ELF-1 (cell line): ENCODE measurements at places on chromosomes 16 and 17.

- DNase-seq = no peak
Observed at GRCh38 chr17:71334048-71334751, 786.6 kb upstream of the SOX9 start.

GRCh38 chr16:73735954-73736353, 560.7 kb upstream of the PSMD7 start:
- no peak for DNase-seq

- DNase-seq = no peak
Observed at GRCh38 chr17:10620823-10621222, 36.3 kb downstream of the MYH3 start.

DNA sequence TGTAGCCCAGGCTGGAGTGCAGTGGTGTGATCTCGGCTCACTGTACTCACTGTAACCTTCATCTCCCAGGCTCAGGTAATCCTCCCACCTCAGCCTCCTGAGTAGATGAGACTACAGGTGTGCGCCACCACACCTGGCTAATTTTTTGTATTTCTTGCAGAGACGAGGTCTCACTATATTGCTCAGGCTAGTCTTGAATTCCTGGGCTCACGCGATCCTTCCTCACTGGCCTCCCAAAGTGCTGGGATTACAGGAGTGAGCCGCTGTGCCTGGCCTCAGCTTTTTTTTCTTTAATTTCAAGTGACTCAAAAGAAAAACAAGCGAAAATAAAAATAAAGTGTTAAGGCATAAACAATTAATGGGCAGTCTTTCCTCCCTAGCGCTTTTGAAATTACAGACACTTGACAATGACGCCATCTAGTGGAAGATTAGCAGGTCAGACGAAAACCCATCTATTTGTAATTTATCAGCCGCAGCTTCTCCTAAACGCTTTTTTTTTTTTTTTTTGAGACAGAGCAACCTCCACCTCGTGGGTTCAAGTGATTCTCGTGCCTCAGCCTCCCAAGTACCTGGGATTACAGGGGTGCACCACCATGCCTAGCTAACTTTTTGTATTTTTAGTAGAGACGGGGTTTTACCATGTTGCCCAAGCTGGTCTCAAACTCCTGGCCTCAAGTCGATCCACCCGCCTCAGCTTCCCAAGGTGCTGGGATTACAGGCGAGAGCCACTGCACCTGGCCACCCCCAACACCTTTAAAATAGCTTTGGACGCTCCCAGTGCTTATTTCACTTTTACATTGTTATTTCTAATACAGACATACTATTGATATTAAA, 28.1 kb upstream of the PECAM1 start:
- peak; percentile 39 for DNase-seq

GRCh38 chr16:75333721-75334163, 82.3 kb upstream of the BCAR1 start:
- DNase-seq = no peak

DNA sequence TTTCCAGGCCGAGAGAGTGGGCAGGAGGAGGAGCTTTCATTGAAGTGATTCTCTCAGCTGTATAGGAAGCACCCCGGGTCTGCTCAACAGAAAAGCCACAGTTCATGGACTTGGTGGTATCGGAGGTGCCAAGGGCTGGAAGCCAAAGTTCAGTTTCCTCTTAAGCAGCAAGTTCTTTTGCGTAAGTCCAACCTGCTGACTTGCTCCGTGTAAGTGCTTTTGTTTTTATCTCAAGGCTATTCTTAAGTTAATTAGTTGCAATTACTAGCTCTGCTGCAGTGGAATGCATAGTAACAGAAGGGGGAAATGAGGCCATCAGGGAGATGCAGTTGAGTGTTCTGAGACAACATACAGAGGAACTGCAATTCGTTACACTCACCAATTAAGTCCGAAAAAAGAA, 44.6 kb downstream of the SMIM36 start:
- DNase-seq = peak; percentile 53

GRCh38 chr16:56912746-56913708, 18.9 kb upstream of the HERPUD1 start:
- no peak for DNase-seq

- no peak for DNase-seq
Observed at GRCh38 chr16:68750193-68750695, 13.2 kb downstream of the CDH1 start.

DNA sequence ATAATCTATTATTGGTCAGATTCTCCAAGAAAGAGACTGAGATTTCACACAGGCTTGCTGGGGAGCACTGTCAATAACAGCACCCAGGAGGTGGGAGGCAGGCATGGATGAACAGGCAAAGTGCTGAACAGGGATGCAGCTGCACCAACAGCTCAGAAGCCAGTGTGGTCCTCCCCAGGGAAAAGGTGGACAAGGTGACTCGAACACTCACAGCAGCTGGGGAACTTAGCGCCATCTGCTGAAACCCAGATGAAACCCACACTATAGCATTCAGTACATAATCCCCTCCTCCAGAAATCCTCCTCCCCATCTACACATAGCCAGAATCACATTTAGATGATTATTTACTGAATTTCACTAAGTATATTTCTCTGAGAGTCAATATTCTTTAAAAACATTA, 255.2 kb upstream of the WSB1 start:
- peak; percentile 10 for DNase-seq

- DNase-seq = no peak
Observed at GRCh38 chr17:27616414-27616813, 14.6 kb upstream of the LGALS9 start.

GRCh38 chr16:79163691-79164387, 436.7 kb downstream of the MAF start:
- DNase-seq = no peak
